ENCODE measurements at places on chromosomes 12 and 14.

- no peak for DNase-seq
Observed at GRCh38 chr12:70251661-70252060, 8.4 kb downstream of the CNOT2 start.

- DNase-seq, result no peak
Observed at GRCh38 chr12:103696101-103696500, 109.0 kb downstream of the STAB2 start.

DNA sequence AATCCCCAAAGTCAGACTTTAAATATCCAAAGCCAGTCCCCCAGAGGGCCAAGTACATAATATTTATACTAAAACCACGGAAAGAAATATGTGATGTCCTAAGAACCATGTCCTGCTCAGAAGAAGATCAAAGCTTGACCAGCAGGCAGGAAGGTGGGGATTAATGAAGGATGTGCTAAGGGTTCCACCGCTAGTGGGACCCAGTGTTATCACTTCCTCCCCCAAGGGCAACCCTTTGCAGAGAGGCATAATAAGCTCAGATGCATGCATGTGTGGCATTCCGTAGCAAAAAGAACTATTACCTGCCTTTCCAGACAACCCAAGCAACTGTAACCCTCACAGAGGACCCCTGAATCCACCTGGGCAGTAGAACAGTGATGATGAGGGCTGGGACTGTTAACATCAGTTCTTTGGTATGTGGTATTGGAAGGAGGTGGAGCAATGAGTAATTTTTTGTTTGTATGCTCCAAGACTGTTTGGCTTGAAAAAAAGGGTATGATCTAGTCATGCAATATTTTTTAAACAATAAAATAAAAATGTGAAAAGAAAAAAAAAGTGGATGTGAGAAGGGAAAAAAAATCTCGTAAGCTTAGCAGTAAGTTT is 71.7 kb upstream of the ETV6 start:
- no peak for DNase-seq

GRCh38 chr14:63912286-63912685 is 59.5 kb downstream of the SYNE2 start:
- no peak for DNase-seq
